ENCODE measurements at places on chromosomes 11 and 22. TPM values are rescaled to one million over a fixed set of nuclear protein-coding genes. Genes with fewer than 3 reads are reported as not detected.

The OSM gene
- not detected for total RNA-seq

The MS4A12 gene
- not detected for total RNA-seq

The LRRC75B gene
- total RNA-seq = 20.5 TPM

The FERMT3 gene
- total RNA-seq = 0.80 TPM

The IL17REL gene
- 0.04 TPM for total RNA-seq

The DMC1 gene
- 20.4 TPM for total RNA-seq

The RAG2 gene
- not detected for total RNA-seq

The ZNF215 gene
- 11.8 TPM for total RNA-seq

The DGCR6 gene
- total RNA-seq = 11.6 TPM

GRCh38 chr11:103798026-103798425 lies 238.4 kb upstream of the DDI1 start:
- no peak for DNase-seq

DNA sequence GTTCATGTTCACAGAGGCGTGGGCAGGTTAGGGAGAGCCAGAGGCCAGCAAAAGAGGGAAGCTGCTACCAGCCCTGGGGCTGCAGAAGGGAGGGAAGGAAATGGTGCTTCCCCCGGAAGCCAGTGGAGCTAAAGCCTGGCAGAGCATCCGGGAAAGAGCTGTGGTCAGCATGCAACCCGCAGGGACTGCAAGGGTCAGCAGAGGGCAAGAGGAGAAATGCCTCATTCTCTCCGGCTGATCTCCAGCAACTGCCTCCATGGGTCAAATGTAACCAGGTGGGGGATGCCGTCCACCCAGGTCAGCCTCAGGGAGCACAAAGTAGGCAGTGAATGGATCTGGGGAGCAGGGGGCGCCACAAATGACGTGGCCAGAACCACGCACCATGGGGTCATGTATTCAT lies 36.9 kb upstream of the PRR5 start:
- peak; percentile 52 for DNase-seq

DNA sequence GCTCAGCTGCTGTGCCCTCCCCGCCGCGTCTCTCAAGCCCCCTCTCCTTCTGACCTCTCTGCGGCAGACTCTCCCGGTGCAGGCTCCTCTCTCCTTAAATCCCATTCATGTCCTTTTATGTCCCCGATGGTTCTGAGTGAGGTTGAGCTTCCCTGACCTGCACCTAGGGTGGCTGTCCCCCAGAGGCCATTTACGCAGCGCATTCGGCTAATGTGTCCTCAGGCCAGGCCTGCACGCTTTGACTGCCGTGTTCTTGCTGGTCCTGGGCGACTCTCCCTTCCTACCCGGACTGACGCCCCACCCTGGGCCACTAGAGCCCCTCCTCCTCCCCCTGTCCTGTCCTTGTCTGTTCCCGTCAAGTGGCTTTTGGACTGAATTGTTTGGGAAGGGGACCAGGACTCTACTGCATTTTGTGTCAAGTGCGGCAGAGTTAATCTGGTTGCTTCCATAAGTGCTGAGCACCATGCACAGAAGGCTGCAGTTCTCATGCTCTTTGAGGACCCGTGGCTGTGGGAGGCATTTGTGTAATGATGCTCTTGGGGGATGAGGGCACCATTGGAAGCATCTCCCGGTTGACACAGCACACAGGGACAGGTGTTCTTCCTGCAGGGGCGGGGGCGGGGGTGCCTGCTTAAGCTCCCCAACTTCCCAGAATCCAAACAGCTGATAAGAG lies 37.1 kb downstream of the IGHMBP2 start:
- peak; percentile 44 for DNase-seq

DNA sequence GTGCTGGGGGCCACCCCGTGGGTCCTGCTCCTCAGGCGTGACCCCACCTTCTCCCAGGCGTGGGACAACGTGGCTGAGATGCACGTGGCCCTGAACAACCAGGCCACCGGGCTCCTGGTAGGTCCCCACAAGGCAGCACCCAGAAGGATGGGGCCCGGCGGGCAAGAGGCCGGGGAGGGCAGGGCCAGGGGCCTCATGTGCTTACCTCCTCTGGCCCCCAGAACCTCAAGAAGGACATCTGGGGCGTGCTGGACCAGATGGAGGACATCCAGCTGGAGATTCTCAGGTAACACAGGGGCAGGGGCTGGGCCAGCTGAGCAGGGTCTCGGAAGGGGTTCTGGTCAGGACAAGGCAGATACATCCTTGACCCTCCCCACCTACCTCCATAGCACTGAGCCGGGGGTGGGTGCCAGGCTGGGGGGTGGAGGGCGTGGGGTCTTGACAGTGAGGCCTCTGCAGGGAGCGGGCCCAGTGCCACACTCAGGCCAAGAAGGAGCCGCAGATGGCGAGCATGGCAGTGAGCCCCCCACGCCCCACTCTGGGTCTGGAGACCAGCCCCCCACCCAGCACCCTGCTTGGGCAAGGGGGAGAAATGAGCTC lies 186.3 kb downstream of the IGLL1 start:
- peak; percentile 43 for DNase-seq

GRCh38 chr11:32379719-32380118 lies 55.6 kb downstream of the WT1 start:
- no peak for DNase-seq

DNA sequence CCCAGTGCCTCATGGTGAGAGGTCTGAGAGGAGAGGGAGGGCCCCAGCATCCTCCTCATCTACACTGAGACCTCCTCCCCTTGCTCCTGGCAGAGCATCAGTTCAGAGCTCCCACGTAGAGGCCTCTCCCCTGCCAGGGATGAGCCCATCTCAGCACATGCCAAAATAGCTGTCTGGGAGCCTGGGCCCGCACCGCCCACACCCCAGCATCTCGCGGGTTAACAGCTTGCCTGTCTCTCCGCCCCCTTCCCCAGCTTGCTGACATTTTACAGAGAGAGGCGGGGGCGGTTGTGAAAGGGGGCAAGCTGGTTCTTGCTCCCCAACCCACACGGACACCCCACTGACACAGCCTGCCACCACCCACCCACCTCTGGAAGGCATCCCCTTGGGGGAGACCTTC lies 6.4 kb downstream of the DGKZ start:
- no peak for DNase-seq

GRCh38 chr22:28710576-28711191 lies 30.9 kb downstream of the CHEK2 start:
- no peak for DNase-seq

DNA sequence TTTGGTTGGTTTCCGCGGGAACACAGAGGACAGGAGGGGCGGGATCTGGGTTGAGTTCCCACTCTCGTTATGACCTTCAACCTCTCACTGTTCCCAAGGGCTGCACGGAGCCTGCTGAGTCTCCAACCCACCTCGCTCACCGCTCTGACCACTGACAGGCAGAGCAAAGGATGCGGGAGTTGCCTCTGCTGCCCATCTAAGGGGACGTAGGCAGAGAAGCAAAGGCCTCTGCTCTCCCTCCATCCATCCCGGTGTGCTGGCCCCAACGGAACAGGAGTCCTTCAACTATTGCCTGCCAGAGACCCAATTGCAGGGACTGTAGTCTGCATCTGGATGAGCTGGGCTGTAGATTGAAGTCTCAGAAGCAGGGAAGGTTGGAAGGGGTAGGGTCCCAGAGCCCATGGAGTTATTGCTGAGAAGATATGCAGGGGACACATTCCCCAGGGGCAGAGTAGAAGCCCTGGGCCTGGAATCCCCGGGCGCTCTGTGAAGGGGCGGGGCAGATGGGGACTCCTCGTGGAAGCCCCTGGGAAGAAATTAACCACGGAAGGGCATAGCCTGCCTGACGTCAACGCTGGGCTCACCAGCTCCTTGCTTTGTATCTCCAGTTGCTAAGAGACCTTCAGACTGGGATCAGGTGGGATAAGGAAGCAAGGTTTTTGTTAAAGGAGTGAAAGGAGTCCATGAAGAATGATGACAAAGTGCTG lies 12.7 kb upstream of the FXYD2 start:
- no peak for DNase-seq

DNA sequence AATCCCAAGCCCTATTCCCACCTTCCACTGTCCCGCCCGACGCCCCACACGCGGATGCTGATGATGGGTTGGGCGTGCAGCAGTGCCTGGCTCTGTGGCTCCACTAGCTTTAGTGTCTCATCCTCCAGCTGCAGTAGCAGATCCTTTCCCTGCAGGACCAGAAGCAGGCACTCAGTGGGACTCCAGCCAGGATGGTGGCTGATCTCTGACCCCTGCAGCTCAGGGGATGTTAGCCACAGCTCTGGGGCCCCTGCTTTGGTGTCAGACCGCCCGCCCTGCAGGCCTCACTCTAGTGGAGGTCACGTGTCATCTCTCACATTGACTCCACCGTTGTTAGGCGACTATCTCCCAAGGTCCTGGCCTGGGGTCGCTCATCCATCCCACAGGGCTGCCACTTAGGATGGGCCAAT lies 11.8 kb downstream of the SMPD1 start:
- DNase-seq = no peak

DNA sequence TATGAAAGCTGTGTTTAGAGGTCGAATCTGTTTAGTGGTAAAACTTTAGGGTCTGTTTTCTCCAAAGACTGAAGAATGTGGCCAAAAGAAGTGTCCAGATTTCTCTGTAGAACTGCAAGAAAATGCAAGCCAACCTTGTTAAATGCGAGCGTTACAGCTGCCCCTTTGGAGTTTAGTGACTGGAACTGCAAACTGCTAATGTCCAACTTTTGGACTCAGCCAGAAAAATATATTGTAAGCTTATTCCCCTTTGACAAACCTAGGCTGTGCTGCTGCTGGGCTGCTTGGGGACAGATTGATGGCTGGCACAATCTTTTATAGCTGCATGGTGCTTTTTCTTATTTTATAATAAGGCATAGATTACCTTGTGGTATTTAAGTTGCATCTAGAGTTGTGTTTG lies 3.9 kb downstream of the TEAD1 start:
- DNase-seq = no peak

- DNase-seq = no peak
Measured at GRCh38 chr11:102709201-102709945, 3.8 kb upstream of the MMP27 start.

All from H7 (cell line).